ENCODE measurements at places on chromosomes 3 and 15.
A peak's percentile ranks its signal among the peaks of the same experiment; 100 is the strongest.

DNA sequence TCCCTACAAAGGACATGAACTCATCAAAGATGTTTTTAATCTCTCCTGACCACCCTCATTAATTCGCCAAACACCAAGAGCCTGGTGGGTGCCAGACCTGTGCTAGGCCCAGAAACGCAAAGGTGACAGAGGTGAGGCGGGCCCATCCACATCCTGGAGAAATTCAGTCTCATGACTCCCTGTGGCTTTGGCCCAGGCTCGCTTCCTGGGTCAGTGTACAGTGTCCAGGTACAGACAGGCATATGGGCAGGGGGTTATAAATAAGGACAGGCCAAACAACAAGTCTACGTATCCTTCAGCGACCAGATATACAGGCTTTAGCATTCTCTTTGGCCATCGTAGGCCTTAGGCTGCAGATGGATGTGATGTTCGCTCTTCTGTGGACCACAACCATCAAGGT is 945 bp upstream of the PLA2G4F start:
- no peak for DNase-seq

DNA sequence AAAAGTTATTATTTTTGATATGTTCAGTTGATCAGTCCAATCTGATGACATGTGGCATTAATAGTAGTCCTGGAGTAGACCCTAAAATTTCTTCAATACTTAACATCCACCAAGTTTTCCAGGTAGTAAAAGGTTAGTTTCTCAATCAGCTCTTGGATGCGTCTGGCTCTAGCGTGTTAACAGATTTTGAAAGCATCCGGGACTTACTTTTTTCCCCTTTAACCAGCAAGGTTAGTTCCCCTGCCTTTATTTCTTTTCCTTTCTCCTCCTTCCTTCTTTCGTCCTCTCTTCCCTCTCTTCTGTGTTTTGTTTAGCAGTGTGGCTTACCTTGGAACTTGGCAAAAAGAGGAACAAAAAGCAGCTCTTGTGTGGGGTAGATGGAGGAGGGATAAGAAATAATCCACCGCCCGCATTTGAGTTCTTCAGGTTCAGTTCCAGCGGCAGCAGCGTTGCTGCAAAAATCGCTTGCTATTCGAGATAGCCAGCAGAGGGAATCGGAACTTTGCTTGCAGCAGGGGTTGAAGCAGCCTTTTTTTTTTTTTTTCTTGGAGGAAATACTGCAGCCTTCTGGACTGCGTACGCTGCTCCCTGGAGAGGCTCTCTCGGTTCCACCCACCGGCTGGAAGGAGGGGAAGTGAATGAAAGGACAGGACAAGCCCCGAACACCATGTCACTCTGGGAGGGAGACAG is at the start of gene RBMS3:
Gene RBMS3 (plus strand): TSS at position 668 of the 690 bp plus-strand sequence.
- peak; percentile 25 for DNase-seq

GRCh38 chr3:49166752-49167556 is 823 bp upstream of the CCDC71 start:
- DNase-seq: no peak

DNA sequence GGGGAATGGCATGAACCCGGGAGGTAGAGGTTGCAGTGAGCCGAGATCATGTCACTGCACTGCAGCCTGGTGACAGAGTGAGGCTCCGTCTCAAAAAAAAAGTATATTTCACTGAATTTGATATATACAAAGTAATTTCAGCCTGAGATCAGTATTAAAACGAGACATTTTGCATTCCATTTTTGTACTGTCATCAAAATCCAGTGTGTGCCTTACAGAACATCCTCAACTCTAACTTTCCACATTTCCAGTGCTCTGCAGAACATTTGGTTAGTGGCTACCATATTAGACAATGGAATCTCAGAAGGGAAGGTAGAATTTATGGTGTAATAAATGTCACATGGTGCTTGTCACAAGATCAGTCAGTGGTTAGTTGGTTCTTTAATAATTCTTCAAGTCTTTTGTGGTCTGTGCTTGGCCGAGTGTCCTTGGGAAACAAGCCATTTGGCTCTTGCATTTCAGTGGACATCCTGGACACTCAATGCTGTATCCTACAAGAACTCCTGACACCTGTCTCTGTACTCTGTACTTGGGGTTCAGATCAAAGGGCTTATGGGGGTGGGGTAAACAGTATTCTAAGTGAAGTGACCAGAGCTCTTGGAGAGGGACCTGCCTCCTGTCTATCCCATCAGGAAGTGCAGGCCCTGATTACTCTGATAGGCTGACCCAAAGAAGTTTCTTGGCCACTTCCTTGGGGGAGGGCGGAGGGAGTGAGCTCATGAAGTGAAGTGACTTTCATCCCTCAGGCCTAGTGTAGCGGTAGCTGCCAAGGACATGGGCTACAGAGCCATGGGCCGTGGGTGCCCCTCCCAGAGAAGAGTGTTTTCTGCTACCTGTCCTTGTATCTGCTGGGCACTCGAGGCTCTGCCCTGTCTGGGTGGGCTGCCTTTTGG is 3.7 kb downstream of the ACVR2B start:
- no peak for DNase-seq

DNA sequence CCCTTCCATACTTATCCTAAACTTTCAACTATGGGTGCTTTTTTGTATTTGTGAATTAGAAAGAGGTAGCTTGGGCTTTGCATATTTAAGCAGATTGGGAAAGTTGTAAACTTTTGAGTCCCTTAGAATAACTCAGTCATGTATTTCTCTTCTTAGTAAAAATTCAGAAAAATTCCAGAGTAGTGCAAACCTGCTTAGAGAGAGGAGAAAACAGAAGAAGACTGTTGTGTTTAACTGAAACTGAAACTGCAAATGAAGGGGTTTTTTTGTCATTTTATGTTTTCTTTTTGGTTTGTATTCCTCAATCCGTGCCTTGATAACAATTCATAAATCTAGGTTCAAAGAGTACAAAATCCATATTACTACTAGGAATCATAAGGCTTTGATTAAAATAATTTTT is 31.3 kb downstream of the CD200 start:
- no peak for DNase-seq

DNA sequence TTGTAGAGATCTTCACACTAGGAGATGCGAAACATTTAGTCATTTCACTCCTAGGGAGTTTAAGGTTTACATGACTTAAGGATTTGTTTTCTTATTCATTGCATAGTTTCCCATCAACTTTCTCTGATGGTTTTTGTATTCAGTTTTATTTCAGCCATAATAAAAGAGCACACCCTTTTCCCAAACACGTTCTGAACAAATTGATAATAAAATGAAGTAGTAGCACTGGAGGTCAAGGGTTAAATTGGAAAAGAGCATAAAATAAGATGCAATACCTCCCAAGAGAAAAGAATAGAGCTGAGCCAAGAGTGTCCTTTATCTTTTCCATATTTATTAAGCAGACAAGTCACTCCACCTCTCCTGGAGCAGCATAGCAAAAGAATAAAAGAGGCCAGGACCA is 104.9 kb downstream of the SYNPR start:
- DNase-seq: no peak

- DNase-seq: no peak
These were observed 83.1 kb downstream of the CACNA1D start for GRCh38 chr3:53577506-53577905.

DNA sequence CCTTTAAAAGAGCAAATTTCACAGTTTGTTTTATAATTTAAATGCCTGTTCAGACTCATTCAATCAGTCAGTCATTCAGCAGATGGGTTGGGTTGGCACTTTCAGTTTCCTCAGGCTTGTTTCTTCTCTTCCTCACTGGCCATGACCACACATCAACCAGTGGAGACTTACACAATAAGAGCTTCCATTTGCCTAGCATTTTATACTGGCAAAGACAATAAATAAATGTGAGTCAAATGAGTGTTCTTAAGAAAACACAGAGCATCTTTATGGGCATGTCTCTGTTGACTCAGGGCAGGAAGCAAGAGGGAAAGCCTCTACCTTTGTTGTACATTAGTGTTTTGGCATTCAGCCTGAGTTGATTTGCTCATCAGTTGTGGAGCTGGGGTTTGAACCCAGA is 122.6 kb downstream of the EPHB1 start:
- no peak for DNase-seq

DNA sequence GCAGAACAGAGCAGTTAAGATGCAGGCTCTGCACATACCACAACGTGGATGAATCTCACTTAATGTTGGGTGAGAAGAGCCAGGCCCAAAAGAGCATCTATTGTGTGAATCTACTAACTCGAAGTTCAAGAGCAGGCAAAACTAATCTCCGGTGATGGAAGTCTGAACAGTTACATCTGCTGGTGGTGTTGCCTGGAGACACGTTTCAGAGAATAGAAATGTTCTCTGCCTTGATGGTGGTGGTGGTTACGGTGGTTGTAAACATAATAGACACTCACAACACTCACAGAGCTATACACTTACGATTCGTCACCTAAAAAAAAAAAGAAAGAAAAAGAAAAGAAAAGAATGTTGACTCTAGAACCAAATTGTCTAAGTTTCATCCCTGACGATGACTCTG is 86.8 kb downstream of the LIPC start:
- DNase-seq: no peak
